ENCODE measurements at places on chromosomes 13 and 19.

- DNase-seq, result no peak
Measured at GRCh38 chr19:384799-385169, 24.2 kb downstream of the C2CD4C start.

GRCh38 chr13:46885018-46885417, 11.8 kb downstream of the HTR2A start:
- DNase-seq, result no peak

GRCh38 chr19:34314437-34315313, 50.3 kb upstream of the GPI start:
- no peak for DNase-seq

- DNase-seq, result no peak
Measured at GRCh38 chr19:31258211-31259052, 90.8 kb downstream of the TSHZ3 start.

DNA sequence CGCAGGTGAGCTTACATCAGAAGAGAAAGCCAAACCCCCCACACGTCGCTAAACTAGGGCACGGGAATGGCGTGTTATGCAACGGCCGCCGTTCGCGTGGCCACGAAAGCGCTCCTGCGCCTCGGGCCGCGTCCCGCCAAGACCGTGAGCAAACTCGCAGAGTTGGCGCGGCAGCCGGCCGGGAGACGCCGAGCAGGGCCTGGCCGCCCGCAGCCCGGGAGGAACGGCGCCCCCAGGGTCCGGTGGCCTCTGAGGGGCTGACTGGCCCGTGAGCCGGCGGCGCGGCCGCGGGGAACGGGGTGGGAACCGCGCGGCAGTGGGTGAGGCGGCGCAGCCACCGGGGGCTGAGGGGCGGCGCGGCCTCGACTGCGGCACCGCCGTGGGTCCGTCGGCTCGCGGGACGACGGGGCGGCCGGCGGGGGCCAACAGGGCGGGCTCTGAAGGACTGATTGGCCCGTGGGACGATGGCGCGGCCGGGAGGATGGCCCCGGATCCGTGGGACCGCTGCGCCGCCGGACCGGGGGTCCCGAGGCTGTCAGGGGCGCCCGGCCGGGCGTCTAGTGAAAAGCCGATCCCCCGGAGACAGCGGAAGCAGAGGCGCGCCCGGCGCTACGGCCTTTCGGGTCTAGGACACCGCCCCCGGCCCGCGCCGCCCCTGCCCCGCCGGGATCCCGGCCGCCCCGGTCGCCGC, 903 bp downstream of the LATS2 start:
- DNase-seq, result peak; percentile 33

GRCh38 chr13:77430377-77430951, 103.6 kb upstream of the MYCBP2 start:
- DNase-seq, result no peak

DNA sequence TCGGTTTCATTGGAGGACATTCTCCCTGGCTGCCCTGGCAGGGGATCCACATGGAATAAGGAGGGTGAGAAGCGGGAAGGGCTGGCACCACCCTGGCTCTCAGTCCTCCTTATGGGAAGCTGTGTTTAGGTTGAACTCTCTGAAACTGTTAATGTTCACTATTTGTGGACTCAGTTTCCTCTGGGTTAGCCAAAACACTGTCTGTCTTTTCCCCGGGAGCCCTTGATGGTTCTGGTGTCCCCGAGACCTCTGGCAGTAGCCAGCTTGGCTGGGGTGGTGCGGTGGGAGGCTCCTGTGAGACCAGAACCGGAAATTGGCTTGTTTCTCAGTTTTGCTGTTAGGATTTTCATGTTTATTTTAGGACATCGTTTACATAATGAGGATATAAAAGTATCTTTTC, 48.3 kb upstream of the TEX29 start:
- DNase-seq, result no peak

DNA sequence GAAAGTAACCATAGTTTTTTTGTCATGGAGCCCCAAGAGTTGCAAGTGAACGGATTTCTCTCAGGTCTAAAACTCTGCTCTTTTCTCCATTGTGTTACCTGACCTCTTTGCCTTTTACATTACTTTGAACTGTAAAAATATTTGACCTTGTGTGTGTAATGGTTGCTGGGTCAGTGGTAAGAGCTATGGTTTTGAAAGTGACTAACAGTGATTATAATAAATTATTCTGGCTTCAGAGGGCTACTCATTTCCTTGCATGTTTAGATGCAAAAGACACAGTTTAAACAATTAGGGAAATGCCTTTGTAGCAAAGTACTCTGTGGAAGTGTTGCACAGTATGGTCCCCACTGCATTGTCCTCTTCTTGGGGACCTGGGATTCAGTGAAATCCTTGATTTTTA, 29.3 kb upstream of the PSG8 start:
- DNase-seq, result no peak

GRCh38 chr13:100129605-100130004, 40.7 kb downstream of the PCCA start:
- DNase-seq, result no peak

DNA sequence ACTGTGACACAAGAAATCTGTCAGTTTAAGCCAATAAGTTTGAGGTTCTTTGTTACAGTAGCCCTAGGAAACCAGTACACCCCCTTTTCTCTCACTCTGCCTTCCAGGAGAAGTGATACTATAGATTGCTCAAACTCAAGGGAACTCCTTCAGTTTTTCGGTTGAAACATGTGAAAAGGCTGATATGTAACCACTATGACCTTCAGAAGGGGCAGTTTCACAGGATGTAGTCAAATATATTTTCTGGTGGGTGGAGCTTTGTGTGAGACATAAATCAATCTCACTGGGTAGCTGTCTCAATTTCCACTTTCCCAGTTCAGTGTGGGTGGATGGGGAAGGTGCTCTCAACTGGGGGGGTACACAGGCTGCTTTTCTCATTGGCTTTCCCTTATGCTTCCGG, 41.7 kb downstream of the HTR2A start:
- DNase-seq, result no peak

DNA sequence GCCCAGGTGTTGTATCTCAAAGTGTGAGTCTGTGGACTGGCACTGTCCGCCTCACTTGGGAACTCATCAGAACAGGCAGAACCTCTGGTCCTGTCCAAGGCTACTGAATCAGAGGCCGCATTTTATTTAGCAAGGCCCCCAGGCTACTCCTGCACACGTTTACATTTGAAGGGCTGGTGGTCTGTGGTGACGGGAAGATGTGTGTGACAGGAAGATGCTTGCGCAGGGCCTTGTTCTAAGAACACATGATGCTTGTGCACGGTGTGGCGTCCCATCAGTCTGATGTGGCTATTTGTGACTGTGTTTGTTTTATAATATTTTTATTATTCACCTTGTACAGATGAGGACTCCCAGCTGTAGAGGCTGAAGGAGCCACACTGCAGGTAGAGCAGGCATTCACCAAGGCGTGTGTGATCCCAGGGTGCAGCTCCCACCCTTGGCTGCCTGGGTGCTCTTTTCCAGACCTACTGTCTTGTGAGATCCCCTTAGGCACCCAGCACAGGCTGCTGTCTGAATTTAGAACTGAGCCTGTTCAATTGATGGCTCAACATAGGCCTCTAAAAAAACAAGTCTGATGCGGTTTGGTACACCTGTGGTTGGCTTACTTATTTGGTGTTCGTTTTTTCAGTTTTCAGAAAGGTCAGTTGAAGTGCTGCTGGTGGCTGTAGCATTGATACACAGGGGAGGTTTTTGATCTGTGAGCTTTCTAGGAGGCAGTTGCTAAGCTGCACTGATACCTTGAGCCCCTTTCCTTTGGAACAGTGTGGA, 3.1 kb downstream of the SLC25A15 start:
- DNase-seq, result no peak

GRCh38 chr13:107217251-107217650, 649.3 kb upstream of the ARGLU1 start:
- no peak for DNase-seq

DNA sequence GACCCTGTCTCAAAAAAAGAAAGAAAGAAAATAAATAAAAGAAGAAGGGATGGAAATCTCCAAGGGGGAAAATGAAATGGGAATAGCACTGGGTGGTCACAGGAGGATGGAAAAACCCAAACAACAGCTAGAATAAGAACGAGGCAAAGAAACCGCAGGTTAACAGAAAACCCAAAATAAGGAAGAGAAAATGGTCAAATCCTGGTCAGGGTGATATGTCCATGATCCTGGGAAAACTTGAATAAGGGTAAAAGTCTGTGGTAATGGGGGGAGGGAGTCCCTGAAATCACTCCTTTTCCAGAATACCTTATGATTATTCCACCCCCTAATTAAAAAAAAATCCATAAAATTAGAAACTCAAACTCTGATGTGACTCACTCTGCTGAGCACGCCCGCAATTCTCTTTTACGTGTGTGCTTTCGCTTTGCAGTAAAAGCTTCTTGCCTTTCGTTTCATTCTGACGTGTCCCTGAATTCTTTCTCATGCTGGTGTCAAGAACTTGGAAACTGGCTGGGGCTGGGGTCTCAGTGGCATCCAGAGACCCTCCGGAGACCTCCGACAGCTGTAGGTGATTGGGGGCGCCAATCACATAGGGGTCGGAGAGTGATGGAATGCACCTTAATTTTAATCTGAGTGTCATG, 4.3 kb upstream of the NAXD start:
- DNase-seq, result peak; percentile 47

- DNase-seq, result peak; percentile 30
Measured at GRCh38 chr19:40519352-40520322, 52.8 kb downstream of the SPTBN4 start.

- DNase-seq, result peak; percentile 96
Measured at GRCh38 chr19:20565321-20566018, at the start of gene ZNF737. TSS of gene ZNF737 (minus strand) at chr19:20565781. CDS start at chr19:20565640, 141 bp downstream.

GRCh38 chr13:27188239-27188638, 16.6 kb upstream of the USP12 start:
- DNase-seq, result no peak

DNA sequence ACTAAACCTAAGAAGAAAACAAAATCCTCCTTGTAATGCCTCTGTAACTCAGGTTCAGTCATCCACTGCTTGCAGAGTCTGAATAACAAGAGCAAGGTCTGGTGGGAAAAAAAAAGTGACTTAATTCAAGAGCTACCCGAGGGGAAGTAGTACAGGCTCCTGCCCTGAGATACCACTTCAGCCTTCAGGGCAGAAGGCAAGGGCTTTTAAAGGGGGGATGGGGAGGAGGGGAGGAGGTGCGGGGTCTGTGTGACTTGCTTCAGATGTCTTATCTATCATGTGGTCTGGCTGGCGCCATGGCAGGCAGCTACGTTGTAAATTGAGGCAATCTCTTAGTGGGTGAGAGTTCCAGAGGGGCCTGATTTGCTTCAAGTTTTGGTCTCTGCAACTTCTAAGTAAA, 66.7 kb downstream of the LRRC63 start:
- DNase-seq, result no peak

GRCh38 chr13:74868049-74868448, 613.9 kb downstream of the TBC1D4 start:
- no peak for DNase-seq

GRCh38 chr13:37966266-37966665, 96.7 kb upstream of the TRPC4 start:
- no peak for DNase-seq

DNA sequence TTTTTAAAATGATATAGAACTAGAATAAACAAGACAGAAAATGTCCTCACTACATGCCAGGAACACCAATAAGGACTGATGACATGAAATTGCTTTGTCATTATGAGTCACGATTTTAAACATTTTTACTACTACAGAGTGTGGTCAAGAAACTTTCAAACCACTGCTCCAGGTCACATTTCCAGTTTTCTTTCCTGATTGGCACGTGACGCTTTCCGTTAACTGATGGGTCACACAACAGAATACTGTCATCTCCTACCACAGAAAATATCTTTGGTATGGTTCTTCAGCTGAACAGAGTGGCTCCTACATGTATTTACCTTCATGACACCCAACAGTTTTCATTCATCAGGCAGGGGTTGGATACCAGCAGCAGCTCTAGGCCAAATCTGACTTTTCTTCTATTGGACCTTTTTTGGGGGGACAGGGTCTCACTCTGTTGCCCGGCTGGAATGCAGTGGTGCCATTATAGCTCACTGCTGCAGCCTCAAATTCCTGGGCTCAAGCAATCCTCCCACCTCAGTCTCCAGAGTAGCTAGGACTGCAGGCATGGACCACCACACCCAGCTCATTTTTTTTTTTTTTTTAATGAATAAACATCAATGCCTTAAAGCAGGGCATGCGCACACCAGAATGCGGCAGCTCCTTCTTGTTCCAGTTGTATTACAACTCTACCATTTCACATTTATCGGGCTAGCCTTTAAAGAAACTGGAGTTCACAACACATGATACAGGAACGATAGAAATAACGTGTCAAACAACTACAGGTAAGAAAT, 147.4 kb downstream of the RNF17 start:
- DNase-seq, result peak; percentile 81

- DNase-seq, result no peak
Measured at GRCh38 chr13:73190477-73190876, 131.7 kb downstream of the KLF5 start.

GRCh38 chr13:91014696-91015095, 332.8 kb upstream of the MIR17HG start:
- no peak for DNase-seq

DNA sequence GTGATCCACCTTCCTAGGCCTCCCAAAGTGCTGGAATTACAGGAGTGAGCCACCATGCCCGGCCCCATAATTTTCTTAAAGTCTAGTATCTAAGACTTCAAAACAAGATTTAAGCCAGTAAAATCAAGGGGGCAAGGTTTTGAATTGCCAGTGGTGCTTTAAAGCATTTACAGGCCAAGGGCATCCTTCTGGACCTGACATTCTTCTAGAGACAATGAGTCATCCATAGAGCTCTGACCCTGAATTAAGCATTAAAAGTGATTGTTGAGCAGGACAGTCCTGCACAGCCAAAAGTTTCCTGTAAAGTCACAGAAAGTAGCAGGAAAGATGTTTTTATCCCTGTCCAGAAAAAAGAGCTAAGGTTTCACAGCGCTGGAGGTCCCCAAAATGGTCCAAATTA, 50.9 kb upstream of the ATP12A start:
- no peak for DNase-seq

- peak; percentile 2 for DNase-seq
Measured at GRCh38 chr13:73870970-73871935, 263.0 kb downstream of the KLF12 start.

- no peak for DNase-seq
Measured at GRCh38 chr13:19695428-19695827, 62.0 kb downstream of the MPHOSPH8 start.

GRCh38 chr13:102326381-102327118, 75.3 kb downstream of the FGF14 start:
- no peak for DNase-seq
